ENCODE measurements at places on chromosomes 1 and 21.

GRCh38 chr1:165395478-165395877 lies 39.0 kb upstream of the LMX1A start:
- DNase-seq, result no peak

DNA sequence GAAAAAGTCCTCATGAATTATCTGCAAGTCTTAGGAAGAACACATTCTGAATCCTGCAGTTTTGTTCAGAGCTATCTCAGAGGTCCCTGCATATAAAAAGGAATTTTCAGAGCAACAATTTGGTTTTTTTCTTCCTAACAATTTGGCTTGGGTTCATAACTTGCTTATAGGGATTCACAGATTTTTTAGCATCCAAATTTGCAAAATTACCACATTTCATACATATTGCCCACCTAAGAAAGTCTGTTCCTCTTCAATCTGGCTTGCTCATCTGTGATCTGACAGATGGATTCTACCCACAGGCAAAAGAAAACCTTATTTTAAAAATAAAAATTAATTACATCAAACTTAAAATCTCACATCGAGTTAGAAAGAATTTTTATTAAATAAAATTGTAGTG lies 714.4 kb upstream of the NCAM2 start:
- no peak for DNase-seq

- no peak for DNase-seq
These were observed 23.0 kb upstream of the PADI1 start for GRCh38 chr1:17181781-17182464.

DNA sequence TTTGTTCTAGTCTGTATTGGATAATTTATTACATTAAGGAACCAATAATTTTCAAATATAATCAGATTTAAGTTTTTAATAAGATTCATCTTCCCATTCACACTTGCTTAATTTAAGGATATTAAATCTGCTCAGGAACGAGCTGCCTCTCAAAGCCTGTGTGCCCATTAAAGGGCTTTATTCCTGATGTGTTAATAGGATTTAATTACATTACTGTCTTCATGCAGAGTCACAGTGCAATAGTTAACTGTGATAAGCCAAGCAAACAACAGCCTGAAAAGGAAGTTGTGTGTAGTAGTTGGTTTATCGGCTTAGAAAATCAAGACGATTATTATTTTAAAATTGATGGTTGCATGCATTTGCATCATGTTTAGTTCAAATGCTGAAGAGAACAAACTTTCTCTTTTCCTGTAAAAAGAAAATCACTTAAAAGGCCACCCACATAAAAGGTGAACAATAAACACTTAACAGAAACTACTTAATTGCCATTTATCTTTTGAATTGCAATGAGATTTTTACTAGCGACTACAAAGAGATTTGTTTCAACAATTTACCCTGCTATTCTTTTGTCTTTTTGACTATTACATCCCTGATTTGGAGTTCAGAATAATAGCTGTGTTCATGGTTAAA lies 174.6 kb downstream of the RWDD3 start:
- no peak for DNase-seq

DNA sequence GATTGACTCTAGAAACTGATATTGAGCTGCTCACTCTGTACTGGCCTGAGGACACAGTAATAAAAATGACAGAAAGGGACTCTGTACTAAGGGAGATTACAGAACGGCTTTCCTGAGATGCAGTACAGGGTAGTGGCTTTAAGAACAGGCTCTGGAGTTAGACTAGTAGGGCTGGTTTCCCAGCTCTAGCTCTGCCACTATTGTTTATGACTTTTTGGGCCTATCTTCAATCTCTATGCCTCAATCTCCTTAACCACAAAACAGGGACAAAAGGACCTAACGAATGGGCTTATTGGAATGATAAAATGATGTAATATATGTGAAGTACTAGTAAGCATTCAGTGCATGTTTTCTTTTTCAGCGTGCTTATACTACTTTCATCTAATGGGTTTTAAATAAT lies 1.4 kb downstream of the DEPDC1 start:
- DNase-seq, result no peak

GRCh38 chr1:155012026-155012546 lies 9.5 kb downstream of the ZBTB7B start:
- no peak for DNase-seq

DNA sequence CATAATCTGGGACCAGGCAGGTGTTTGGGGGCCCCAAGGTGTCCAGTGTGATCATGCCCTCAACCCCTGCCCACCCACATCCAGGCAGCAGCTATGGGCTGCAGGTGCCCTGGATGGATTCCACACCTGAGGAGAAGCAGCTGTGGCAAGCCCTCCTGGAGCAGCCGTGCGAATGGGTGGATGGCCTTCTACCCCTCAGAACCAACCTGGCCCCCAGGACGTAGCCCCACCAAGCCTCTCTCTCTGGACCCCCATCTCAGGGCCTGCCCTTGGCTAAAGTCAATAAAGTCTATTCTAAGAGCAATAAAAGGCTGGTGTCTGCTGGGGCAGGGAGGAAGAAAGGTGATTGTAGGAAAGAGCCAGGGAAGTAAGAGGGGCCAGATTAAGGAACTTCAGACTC lies 11.8 kb downstream of the SYTL1 start:
- DNase-seq, result no peak

DNA sequence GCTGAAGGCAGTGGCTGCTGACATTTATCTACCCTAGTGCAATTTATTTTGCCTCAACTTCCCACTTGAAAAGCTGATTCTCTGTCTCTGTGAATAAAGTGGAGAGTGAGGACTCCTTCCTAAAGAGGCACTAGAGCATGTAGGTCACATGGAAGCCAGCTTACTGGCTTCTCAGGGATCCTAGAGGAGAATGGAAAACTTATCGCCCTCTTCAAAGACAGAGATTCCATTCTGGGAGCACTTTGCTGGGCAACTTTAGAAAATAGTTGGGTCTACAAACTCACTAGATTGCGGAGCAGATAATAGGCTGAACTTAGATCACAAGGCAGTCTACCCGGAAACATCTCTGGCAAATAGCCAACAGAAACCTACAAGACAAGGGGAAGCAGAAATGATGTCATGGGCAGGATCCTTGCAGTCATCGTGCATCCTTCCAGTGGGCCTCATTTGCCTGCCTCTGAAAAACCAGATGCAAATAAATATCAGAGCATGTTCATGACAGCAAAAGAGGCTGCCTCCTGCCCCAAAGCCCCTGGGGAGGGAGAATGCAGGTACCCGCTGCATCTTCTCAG lies 104.8 kb upstream of the BARHL2 start:
- DNase-seq, result no peak

DNA sequence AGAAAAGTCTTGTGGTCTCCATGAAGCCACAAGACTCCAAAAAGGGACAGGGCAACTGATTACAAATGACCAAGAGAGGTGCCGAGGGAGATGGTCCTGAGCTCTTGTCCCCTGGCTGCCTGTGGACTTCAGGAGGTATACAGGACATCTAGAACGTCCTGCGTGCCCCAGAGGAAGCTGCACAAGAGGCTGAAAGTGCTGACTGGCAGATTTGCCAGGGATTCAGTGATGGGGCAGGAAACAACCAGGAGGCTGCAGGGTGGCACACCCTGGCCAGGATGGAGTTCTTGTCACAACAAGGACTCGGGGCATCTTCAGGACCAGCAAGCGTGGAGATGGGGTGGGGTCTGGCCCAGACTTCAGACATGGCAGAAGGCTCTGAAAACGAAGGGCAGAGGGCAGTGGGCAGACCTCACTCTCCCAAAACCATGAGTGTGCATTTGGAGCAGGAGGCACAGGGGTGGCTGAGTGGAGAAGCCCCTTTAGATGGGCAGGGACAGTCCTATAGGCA lies 13.4 kb upstream of the PKP1 start:
- no peak for DNase-seq

GRCh38 chr1:228884196-228884595 lies 148.9 kb downstream of the RHOU start:
- no peak for DNase-seq
